ENCODE measurements at places on chromosomes 2 and 18. TPM values are rescaled to one million over a fixed set of nuclear protein-coding genes. Genes with fewer than 3 reads are reported as not detected.

- H3K36me3 ChIP-seq, result no peaks in the 10 kb centered on the region
- peaks cover 3% of the 10 kb centered on the region for H3K27me3 ChIP-seq
- H3K4me1 ChIP-seq, result no peaks in the 10 kb centered on the region
- peak; percentile 51 for DNase-seq
- H3K4me3 ChIP-seq, result no peak overlapping the region
- H3K27ac ChIP-seq, result no peak overlapping the region
Measured at GRCh38 chr2:26454561-26455001, 23.3 kb downstream of the OTOF start.

DNA sequence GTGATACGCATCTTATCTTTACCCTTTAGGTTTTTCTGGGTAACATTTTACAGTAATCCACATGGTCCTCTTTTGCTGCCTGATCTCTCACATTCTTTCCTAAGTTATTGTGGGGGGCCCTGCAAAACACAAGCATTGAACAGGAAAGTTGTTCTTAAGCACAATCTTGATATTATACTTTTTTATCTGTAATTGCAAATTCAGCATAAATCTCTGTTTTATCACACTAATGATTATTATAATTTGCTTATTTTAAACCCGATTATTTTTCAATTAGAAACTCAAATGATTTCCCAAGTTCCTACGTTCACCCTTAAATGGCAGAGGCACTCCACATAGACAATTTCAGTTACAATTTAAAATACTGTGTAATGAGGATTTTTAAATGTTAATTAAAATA is 386.0 kb upstream of the GYPC start:
- no peak overlapping the region for H3K4me3 ChIP-seq
- H3K36me3 ChIP-seq, result no peaks in the 10 kb centered on the region
- H3K27me3 ChIP-seq, result no peaks in the 10 kb centered on the region
- no peak for DNase-seq

- H3K4me3 ChIP-seq, result no peak overlapping the region
- DNase-seq, result no peak
Measured at GRCh38 chr18:5604778-5605177, 61.0 kb upstream of the EPB41L3 start.

DNA sequence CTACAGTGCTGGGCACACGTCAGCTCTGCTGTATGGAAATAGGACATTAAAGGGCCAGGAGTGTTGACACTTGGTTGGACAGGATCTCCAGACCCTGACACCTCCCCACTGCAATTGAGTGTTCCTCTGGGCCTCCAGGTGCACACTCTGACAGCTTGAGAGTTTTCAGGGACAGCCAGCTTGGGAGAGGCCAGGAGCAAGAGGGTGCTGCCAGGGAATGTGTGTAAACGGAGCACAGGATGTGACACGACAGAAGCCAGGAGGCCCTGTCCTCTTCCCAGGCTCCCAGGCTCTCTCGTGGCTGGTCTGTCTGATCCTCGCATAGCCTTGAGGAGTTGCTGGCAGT is 318.1 kb upstream of the HS6ST1 start:
- no peak for DNase-seq
- H3K27ac ChIP-seq, result no peak overlapping the region
- H3K36me3 ChIP-seq, result no peaks in the 10 kb centered on the region
- no peaks in the 10 kb centered on the region for H3K4me1 ChIP-seq
- no peaks in the 10 kb centered on the region for H3K27me3 ChIP-seq
- no peak overlapping the region for H3K4me3 ChIP-seq

DNA sequence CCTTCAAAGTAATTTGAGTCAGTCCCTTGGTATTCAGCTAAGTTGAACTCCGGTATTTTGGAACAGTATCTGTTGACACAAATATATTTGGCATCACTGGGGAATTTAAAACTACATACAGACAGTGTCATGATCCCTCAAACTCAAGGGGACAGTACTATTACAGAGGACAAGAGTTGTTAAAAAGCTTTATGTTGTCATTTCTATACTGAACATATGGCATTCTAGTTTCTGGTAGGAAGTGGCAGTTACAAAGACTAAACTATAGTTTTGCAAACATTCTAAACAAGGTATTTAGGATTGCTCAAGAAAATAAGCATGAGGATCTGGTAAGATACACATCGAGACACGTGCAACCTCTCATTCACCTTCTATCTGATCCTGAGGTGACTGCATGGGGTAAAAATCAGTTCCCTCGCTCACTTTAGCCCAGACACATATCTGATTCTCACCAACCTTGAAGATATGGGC is 16.6 kb upstream of the CCNYL1 start:
- H3K4me3 ChIP-seq, result no peak overlapping the region
- no peaks in the 10 kb centered on the region for H3K36me3 ChIP-seq
- H3K27ac ChIP-seq, result no peak overlapping the region
- H3K27me3 ChIP-seq, result no peaks in the 10 kb centered on the region

DNA sequence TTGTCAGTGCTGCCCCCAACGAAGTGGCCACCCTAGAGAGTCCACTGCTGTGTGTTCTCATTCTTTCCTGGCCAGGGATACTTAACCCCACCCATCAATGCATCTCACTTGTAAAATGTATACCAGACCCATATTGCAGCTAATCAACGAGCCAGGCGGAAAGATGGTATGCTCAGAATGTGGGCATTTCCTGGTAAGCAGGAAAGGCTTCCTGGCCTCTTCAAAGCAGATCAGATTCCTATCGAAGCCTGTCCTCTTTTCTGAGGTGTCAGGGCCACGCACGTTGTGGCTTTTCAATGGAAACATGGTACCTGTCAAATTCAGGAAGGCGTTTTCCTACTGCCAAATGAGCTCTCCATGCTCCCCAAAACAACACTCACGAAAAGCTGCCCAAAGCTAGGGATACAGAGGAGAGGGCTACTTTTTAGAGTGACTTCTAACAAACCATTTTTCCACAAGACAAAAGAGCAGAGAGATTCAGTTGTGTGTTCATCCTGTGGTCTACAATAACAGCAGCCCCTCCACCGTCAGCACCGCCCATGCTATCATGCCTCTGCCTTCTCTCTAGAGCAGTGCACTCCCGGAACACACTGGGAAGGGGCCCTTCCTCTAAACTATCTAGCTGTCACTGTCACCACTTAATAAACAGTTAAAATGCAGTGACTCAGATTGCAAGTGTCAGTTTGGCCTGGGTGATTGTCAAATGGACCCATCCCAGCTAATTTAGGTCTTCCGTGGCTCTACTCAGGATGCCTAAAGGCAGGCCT is 535.1 kb downstream of the RNF144A start:
- DNase-seq, result no peak
- no peak overlapping the region for H3K4me3 ChIP-seq
- no peak overlapping the region for H3K27ac ChIP-seq
- H3K36me3 ChIP-seq, result no peaks in the 10 kb centered on the region
- H3K4me1 ChIP-seq, result no peaks in the 10 kb centered on the region

DNA sequence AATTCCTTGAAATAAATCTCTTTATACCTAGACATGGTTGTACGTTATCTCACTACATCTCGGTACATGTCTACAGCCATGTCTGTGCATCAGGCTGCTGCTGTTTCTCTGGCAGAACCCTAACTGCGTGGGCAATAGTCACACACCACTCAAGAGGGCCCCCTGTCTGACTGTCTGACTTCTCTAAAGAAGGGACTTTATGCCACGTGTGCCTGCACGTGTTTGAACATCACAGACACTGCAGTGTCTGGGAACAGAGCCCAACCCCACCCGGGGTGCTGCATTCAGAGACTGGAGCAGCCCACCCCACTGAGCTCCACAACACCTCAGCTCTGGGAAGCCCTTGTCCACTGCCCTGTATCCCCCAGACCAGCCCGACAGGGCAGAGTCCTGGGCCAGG is 55.0 kb downstream of the KIF1A start:
- DNase-seq, result no peak
- no peak overlapping the region for H3K4me3 ChIP-seq
- H3K27me3 ChIP-seq, result no peaks in the 10 kb centered on the region
- no peaks in the 10 kb centered on the region for H3K36me3 ChIP-seq

GRCh38 chr2:202754936-202755335 is 116.6 kb downstream of the ICA1L start:
- no peak overlapping the region for H3K27ac ChIP-seq
- peaks cover 19% of the 10 kb centered on the region for H3K4me1 ChIP-seq
- H3K27me3 ChIP-seq, result no peaks in the 10 kb centered on the region

- no peaks in the 10 kb centered on the region for H3K4me1 ChIP-seq
- no peak overlapping the region for H3K4me3 ChIP-seq
- no peak for DNase-seq
- no peak overlapping the region for H3K27ac ChIP-seq
Measured at GRCh38 chr2:128293426-128293755, 25.3 kb downstream of the HS6ST1 start.

- no peak for DNase-seq
- no peak overlapping the region for H3K4me3 ChIP-seq
- H3K27me3 ChIP-seq, result no peaks in the 10 kb centered on the region
- no peaks in the 10 kb centered on the region for H3K36me3 ChIP-seq
- H3K27ac ChIP-seq, result no peak overlapping the region
Measured at GRCh38 chr2:5521461-5521860, 170.7 kb upstream of the SOX11 start.

DNA sequence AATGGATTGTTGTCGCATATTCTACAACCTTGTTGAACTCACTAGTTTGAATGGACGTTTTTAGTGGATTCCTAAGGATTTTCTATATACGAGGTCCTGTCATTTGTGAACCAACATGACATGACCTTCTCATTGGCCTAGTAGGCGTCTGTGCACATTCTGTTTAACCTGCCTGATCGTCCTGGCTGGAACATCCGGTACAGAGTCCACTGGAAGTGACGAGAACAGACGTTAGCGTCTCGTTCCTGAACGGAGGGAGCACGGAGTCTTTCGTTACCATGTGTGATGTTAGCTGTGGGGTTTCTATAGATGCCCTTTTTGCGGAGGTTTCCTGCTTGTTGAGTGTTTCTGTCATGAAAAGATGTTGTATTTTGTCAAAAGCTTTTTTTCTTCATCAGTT is 61.9 kb downstream of the SLC66A2 start:
- no peaks in the 10 kb centered on the region for H3K27me3 ChIP-seq
- H3K4me3 ChIP-seq, result no peak overlapping the region
- no peaks in the 10 kb centered on the region for H3K4me1 ChIP-seq
- DNase-seq, result no peak
- no peak overlapping the region for H3K27ac ChIP-seq

DNA sequence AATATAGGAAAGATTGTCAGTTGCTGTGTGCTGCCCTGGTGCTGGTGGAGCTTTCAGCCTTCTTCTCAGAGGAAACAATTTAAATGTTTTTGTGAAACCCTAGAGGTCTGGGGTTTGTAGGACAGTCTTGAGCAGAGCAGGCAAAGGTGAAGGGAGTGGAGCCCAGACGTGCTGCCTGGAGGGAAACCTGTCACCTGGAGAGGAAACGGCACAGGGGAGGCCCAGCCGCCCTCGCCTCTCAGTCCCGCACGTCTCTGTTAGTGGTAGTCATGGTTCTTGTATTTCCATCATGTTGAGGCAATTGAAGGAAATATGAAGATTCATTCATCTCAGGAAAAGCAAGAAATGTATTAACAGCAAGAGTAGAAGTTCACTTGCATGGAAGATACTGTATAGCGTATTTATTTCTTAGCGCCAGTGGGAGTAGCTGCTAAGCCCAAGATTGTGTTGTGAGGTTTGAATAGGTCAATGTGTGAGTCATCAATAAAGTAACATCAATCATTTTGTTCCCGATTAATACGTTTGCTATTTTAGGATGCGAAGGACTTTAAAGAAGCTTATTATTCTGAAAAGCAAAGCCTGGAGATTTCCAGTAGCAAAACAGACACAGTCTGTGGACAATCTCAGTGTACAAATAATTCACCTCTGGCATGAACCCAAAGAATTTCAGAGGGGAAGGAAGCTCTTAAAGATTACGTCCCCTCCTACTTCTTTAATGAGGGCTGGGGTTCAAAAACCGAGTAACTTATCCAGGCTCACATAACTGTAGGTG is 70.4 kb downstream of the LRRFIP1 start:
- H3K4me3 ChIP-seq, result no peak overlapping the region
- DNase-seq, result no peak
- peak overlapping the region; percentile 98 for H3K27ac ChIP-seq
- H3K27me3 ChIP-seq, result no peaks in the 10 kb centered on the region
- H3K4me1 ChIP-seq, result peaks cover 97% of the 10 kb centered on the region
- H3K36me3 ChIP-seq, result no peaks in the 10 kb centered on the region

DNA sequence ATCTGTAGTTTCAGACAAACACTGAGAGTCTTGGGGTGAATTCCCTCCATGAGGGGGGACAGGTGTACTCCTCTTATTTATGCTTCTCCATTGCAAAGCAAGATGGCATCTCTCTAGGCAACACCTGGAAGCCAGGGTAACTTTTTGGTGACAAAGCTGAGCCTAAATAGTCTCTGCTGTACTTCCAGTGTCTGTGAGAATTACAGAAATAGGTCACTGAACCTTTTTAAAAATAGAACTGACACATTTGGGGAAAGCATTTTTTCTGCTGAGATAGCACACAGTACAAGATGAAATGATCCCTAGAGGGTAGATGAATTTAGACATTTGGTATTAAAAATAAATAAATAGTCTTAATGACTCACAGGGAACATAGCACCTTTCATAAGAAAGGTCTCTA is 71.7 kb upstream of the SP3 start:
- no peak for DNase-seq
- H3K27me3 ChIP-seq, result no peaks in the 10 kb centered on the region
- peak overlapping the region; percentile 65 for H3K27ac ChIP-seq
- no peaks in the 10 kb centered on the region for H3K36me3 ChIP-seq
- peaks cover 4% of the 10 kb centered on the region for H3K4me1 ChIP-seq

- peak overlapping the region; percentile 19 for H3K4me3 ChIP-seq
- H3K27ac ChIP-seq, result no peak overlapping the region
- no peaks in the 10 kb centered on the region for H3K4me1 ChIP-seq
- DNase-seq, result peak; percentile 69
Measured at GRCh38 chr2:88350331-88351248, 101.9 kb downstream of the FOXI3 start.

GRCh38 chr2:107542314-107542740 is 284.4 kb upstream of the RGPD4 start:
- H3K4me3 ChIP-seq, result no peak overlapping the region
- H3K27me3 ChIP-seq, result no peaks in the 10 kb centered on the region
- H3K4me1 ChIP-seq, result no peaks in the 10 kb centered on the region
- peak; percentile 66 for DNase-seq
- no peak overlapping the region for H3K27ac ChIP-seq

Gene TBR1
- not detected for total RNA-seq

Gene NGEF
- total RNA-seq, result not detected

Gene DNAJC5G
- total RNA-seq, result not detected

Gene LYPD6
- 2.0 TPM for total RNA-seq

Gene DUSP2
- total RNA-seq, result 6.7 TPM

Gene CDH19
- 21.2 TPM for total RNA-seq
